Activated T-helper 1 cell treated with anti-CD3 and anti-CD28 coated beads, Interleukin-2, amount 50 U/mL, for 16 hours (primary cell): ENCODE measurements at places on chromosomes 7 and 10.

DNA sequence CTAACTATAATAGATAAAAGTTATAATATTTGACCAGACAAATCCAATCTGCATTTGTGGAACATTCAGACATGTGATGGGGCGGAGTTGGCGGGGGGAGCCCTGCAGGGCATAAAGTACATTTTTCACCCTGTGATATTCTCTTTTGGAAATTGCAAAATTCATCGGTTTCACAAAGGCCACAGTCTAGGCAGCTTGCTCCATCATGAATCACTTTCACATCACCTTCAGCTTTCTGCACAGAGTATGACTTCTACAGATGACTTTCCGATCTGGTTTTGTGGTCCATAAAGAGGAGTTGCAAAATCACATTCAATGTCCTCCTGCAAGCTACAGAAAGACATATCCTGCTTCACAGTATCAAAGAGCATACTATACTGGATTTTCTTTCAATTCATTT, 51.4 kb upstream of the APBB1IP start:
- DNase-seq: no peak

DNA sequence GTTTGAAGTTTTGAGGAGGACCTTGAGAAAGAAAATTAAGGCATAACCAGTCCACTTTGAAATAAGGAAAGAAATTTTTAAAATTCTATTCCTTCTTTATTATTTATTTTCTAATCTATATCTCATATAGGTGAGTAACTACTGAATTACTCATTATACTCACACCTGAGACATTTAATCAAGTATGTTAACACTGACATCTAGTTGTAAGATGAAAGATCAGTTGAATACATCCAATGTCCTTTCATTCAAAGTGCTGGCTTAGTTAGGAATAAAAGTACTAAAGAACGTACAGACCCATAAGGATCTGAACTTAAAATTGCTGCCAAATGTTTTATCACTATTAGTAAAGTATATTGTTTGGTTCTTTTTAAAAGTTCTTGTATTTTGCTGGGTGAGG, 23.5 kb downstream of the TRDMT1 start:
- DNase-seq: no peak

DNA sequence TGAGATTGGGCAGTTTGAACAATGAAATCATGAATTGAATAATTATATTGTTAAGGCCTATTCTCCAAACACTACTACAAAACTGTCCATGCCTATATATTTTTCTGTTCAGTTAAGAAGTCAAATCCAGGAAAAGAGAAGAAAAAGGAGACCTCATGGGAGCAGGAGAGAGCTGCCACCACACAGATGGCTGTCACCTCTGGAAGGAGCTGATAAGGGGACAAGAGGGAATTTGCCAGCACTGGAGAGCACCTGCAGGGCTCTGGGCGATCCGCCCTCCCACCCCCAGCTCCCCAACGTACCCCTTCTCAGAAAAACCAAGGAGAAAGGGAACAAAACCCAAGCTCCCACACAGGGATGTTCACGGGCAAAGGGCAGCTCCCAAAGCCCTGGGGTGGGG, 227.8 kb downstream of the TNS3 start:
- no peak for DNase-seq

- DNase-seq: no peak
These were observed 273.0 kb downstream of the GRM8 start for GRCh38 chr7:126979722-126980121.

DNA sequence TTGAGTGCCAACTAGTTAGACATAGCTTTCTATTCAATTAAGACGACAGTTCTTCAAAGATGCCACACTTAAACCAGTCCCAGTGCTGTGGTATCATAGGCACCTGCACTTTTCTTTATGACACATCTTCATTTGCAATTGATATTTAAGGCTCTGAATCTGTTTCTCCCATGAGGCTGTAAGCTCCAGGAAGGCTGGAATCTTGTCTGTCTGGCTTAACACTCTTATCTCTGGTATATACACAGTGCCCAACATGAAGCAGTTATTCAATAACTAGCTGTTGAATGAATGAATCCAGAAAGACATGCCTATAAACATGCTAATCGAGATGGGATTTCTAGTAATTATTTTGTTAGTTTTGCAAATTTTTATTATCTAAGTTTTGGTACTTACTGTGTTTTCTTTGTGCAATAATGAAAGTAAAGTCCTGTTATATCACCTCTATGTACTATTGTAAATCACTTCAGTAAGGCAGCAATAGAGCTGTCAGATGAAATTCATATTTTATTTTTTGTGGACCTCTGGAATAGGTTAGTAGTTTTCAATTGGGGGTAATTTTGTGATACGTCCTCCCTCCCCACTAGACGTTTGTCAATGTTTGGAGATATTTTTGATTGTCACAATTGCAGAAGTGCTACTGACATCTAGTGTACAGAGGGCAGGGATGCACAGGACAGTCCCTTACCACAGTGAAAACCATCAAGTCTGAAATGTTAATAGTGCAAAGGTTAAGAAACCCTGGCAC, 51.3 kb upstream of the STEAP4 start:
- DNase-seq: no peak

- no peak for DNase-seq
These were observed 95.3 kb downstream of the HOXA1 start for GRCh38 chr7:27000496-27000895.

DNA sequence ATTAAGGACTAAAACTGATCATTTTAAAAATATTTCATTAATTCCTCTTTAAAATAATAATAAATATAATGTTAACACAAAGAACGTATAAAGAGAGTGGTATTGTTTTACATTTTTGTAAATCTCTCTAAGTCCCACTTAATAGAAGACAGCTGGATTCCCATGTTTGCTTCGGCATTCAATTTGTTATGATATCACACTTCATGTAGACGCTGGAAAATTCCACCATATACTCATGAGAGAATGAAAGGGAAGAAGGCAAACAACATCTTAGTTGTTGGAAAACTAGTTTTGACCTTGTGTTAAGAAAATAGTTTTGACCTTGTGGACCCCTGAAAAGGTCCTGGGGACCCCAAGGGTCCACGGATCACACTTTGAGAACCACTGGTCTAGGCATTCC, 85.3 kb upstream of the MGMT start:
- no peak for DNase-seq

- DNase-seq: no peak
These were observed 13.0 kb upstream of the DLG5 start for GRCh38 chr10:77939561-77940001.

DNA sequence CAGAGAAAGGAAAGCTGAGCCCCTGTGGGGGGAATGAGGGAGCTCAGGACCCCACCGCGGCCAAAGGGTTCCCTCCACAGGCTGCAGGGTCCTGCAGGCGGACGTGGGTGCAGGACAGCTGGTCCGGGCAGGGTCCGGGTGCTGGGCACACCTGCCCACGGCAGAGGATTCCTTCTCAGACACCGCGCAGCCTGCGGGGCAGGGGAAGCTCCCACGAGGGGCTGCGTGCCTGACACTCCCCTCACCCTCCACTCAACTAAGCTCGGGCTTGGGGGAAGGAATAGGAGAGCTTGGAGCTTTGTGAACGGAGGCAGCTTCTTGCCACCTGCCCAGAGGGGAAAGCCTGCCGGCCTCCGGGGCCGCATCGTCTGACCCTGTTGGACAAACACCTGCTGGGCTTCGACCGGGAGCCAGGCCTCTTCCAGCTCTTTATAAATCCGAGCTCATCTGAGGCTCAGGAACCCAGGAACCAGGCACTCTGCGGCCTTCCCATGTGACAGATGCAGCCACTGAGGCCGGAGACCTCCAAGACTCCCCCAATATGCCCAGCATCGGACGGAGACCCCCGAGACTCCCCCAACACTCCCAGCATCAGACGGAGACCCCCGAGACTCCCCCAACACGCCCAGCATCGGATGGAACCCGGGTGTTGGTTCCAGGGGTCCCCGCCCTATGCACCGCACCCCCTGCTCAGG, 97.3 kb downstream of the PDGFA start:
- no peak for DNase-seq

DNA sequence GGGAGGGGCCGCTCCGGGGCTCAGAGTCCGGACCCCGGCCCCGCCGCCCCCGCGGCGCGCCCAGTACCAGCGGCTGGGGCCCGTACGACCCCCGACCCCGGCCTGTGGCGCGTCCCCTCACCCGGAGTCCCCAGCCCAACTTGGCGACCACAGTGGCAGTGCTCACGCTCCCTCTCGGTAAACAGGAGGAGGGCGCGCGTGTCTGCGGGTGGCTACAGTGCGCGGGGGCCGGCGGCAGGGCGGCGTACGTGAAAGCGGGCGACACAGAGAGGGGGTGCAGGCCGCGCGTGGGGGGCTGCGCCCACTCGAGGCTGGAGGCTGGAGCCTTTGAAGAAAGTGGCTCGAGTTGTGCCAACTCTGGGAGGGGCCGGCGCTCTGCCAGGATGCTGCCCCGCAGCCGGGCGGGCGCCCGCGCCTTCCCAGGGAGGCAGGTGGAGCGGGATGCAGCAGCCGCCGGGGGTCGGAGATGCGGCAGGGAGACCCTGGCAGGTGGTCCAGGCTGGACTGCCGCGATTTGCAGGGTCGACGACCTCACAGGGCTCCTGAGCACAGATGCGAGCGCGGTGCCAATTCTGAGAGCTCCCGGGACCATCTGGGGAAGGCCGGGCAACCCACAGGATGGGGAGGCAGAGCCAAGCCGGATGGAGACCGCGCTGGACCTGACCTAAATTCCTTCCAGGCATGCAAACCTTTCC, 655 bp downstream of the PTPRE start:
- no peak for DNase-seq

DNA sequence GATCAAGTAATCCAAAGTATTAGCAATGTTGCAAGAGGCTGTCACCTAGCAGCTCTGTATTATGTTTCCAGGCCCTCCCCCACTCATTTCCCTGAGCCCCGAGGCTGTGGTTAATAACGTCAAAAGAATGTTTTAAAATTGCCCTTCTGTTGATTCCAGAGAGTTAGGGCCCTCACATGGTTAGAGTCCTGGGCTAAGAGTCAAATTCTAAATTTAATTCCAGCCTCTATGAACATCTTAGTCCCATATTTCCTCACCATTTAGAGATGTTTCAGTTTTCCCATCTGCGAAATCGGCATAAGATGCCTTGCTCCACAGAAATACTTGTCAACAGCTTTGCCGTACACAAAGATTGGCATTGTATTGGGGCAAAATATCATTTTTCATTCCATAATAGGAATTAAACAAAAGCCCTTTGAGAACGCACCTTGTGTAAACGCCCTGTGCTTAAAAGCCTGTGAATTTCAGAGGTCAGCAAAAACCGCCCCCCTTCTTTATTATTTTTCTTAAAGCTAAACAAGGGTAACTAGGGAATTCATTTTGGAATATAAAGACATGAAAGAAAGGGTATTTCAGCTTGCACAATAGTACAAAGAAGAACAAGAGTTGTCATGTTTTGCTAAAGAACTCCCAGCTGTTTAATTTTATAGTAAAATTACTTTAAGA, 135.8 kb downstream of the ARID5B start:
- DNase-seq: no peak

- DNase-seq: no peak
These were observed 30.7 kb downstream of the TECTB start for GRCh38 chr10:112313911-112314310.

GRCh38 chr10:21372651-21373410, 152.7 kb downstream of the SKIDA1 start:
- DNase-seq: no peak

GRCh38 chr10:114711176-114711868, 53.2 kb upstream of the ABLIM1 start:
- DNase-seq: no peak

- no peak for DNase-seq
These were observed 98.0 kb downstream of the RALA start for GRCh38 chr7:39721345-39721744.

GRCh38 chr10:49735161-49735560, 27.0 kb downstream of the OGDHL start:
- DNase-seq: no peak

- DNase-seq: no peak
These were observed 303.1 kb downstream of the KCNMA1 start for GRCh38 chr10:77334501-77334900.

DNA sequence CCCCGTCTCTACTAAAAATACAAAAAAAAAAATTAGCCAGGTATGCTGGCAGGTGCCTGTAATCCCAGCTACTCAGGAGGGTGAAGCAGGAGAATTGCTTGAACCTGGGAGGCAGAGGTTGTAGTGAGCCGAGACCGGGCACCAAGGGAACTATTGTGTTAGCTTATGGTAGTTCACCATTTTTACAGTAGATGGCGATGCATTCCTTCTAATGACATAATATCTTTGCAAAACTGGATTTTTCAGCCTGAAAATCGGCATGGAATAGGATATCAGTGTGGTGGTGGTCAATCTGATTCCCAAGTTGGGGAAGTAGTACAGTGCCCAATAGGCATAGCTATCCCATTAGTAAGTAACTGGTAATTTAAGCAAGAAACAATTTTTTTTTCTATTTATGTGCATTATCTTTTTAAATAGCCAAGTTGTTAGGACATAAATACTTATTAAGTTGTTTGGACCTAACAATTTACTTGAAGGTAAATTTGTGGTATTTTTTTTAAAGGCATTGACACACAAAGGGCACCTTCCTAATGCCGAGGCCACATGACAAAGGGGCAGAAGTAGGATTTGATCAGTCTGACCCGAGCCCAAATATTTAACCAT, 17.6 kb upstream of the IMPDH1 start:
- no peak for DNase-seq

DNA sequence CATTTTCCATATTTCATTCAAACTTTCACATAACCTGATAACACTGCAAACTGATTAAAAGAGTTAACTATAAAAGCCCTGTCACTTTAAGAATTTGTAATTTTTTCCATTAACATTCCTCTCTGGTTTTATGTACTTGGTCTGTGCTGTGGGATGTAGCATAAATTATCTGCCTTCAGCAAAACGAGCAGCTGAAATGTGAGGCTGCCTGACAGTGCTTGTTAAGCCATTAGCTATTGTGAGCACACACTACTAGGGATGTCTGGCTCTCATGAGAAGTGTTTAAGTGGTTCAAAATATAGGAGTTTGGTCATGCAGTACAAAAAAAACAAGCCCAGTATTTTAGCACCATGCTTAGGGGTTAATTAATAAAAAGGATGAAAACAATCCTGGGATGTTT, 63.0 kb downstream of the HOXA1 start:
- DNase-seq: no peak

GRCh38 chr7:27111042-27111750, 8.7 kb upstream of the HOXA2 start:
- DNase-seq: no peak
